ENCODE measurements at places on chromosomes 16 and 17. TPM values are rescaled to one million over a fixed set of nuclear protein-coding genes. Genes with fewer than 3 reads are reported as not detected.

Gene DDX52
- 8.0 TPM for polyA plus RNA-seq

Gene DNAH9
- 0.10 TPM for polyA plus RNA-seq

Gene STX1B
- polyA plus RNA-seq, result 0.07 TPM

Gene MOSMO
- 12.6 TPM for polyA plus RNA-seq

Gene CD300LB
- polyA plus RNA-seq, result 0.25 TPM

Gene KRTAP4-4
- polyA plus RNA-seq, result not detected

Gene KIF2B
- not detected for polyA plus RNA-seq

Gene RGS11
- 36.4 TPM for polyA plus RNA-seq

DNA sequence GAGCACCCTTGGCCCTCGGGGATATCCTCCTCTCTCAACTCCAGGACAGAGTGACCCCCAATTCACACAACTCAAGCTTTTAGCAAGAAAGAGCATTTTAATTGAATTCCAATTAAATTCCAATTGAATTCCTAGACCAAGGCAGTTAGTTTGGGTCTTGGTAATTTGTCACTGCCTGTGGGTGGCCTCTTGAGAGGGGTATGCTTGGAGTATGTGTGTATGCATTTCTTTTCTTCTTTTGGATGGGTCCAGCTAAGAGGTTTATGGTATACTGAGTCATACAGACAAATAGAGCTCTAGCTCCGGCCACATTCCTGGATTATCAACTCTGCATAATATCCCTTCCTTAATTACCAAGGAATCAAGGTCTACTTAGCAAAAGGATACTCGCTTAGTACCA lies 136.7 kb downstream of the PCTP start:
- DNase-seq, result no peak

DNA sequence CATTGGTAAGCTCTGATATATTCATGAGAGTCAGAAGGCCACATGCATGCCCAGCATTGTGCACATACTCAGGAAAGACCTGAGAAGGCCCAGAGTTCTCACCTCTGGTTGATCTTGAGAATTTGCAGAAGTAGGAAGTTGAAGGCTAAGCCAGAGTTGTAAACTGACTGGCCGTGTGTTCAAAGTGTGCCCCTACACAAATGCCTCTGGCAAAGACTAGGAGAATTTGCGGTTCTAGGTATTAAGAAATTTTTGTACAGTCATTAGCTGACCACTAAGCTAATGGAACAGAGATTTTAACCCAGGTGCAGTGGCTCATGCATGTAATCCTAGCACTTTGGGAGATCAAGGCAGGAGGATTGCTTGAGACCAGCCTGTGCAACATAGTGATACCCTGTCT lies 25.0 kb downstream of the FBXL20 start:
- no peak for DNase-seq

DNA sequence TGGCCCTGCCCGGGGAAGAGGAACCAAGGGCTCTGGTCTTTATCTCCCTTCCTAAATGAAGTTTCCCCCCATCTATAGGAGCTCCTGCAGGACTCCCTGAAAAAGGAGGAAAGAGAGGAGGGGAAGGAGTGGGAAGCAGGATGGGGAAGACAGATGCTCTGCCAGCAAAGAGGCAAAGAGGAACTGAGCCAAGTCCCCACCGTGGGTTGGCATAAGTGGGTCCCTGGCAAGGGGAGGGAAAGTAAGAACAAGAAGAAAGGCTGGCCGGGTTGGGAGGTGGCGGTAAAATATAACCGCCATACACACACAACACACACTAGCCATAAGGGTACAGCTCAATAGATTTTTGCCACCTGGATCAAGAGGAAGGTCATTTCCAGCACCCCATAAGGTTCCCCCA lies 6.1 kb upstream of the EIF1 start:
- no peak for DNase-seq

GRCh38 chr16:67541391-67542263 lies 13.0 kb downstream of the RIPOR1 start:
- DNase-seq, result peak; percentile 50

- no peak for DNase-seq
Measured at GRCh38 chr17:10372906-10373305, at the start of gene MYH13. Gene MYH13 (minus strand): TSS chr17:10373006. CDS start chr17:10364530, 8,476 bp downstream.

- DNase-seq, result no peak
Measured at GRCh38 chr16:53121043-53121620, 66.3 kb downstream of the CHD9 start.

DNA sequence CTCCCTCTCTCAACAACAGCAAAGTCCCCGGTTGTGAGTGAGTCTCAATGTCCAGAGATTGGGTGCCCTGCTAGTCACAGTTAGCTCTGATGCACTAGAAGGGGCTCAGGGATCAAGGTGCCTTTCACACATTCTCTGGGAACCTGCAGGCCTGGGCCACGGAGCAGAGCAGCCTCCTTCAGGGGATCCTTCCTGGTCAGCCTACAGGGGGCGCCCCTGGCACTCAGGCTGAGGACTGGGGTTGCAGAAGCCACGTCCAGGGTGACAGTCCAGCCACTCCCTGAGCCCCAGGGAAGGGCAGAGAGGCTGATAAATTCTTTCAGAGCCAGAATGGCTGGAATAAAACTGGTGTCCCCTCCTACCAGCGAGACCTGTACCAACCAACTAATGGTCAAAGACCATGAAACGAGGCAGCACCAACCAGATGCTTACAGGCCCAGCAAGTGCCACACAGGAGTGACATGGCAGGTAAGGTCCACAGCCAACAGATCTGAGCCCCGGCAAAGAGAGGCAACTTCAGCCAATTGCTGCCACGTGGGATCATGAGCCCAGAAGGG lies 43.5 kb downstream of the ST3GAL2 start:
- peak; percentile 76 for DNase-seq

- DNase-seq, result no peak
Measured at GRCh38 chr17:29807520-29808361, 122.3 kb downstream of the SSH2 start.

GRCh38 chr16:81583893-81584631 lies 139.5 kb downstream of the CMIP start:
- no peak for DNase-seq

DNA sequence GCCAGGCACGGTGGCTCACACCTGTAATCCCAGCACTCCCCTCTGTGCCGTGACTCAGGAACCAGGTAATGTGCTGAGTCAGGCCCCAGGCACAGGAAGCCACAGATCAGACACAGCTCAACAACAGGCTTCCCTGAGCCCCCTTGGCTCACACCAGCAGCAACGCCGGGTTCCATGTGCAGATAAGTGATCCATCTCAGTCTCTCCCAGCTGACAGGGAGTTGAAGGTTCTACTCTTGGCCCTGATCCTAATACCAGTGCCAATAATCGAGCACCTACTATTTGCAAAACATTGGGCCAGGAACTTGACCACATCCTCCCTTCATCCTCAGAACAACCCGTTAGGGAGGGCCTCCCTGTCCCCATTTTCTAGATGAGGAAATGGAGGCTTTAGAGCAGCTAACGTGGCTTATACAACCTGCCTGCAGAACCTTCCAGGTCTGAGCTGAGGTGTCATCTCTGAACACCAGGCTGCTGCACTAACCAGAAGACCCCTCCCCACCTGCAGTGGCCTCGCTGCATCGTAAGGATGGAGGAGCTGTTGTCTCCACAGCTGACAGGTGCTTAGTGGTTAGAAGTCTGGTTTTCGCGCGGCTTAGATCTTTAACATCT lies 64.8 kb upstream of the AMZ2 start:
- DNase-seq, result no peak

- DNase-seq, result no peak
Measured at GRCh38 chr17:76519048-76519966, 18.1 kb upstream of the RHBDF2 start.

- DNase-seq, result no peak
Measured at GRCh38 chr16:71781741-71782140, 26.9 kb downstream of the AP1G1 start.

- no peak for DNase-seq
Measured at GRCh38 chr16:17321824-17322223, 148.9 kb downstream of the XYLT1 start.

DNA sequence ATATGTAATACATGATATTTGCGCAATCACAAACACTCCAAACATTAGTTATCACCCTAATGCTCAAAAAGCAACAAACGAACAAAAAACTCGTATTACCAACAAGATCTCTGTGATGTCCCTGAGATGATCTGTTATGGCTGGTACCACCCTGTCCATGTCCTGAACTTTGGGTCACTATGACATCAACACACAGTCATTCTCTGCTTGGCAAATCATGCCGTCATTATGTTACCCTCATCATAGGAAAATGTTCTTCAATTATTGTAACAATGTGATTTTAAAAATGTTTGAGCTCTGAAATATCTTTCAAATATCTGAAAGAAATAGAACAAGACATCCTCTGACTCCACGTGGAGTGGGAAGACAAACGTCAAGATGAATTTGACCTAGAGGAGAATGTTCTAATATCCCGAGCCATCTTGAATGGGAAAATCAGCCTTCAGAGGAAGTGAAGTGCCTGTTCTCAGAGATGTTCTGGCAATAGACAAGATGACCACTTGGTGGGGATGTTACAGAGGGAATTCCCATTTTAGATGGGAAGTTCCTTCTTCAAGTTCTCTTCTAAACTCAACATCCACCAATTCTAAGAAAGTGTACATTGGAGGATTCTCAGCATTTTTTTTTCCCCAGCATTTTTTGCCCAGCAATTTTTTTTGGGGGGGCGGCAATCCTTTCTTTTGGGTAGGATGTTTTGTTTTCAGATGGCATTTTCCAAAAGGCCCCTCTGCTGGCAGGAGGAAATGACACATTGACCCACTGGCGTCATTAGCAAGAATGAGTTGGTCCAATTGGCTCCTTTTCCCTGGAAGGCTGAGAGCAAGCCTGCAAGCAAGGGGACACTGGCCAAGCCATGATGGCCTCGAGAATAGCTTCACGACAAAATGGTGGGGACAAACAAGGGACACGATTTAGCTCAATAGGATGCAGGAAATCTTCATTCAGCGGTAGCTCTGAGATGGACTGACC lies 3.7 kb upstream of the HSD17B2 start:
- DNase-seq, result no peak

DNA sequence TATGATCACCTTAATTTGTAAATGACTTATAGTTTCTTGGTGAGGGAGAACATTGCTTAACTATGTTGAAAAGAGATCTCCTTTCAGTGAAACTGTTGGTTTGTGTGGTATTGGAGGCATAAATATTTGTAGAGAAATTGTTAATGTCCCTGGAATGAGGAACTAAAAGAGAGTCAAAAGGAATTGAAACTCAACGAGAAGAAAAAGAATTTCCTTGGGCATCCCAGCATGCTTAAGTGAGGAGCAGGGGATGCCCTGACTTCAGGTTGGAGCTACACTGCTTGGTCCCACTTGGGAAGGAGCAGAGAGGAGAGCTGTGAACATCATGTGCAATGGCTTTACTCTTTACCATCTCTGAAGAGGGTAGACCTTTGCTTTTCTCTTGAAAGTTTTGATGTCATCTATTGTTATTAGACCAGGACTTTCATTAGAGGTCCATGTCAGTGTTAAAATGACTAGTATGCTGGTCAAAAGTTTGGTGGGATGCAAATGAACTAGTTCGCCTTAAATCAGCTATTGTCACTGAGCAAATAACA lies 21.7 kb downstream of the KRT23 start:
- no peak for DNase-seq

DNA sequence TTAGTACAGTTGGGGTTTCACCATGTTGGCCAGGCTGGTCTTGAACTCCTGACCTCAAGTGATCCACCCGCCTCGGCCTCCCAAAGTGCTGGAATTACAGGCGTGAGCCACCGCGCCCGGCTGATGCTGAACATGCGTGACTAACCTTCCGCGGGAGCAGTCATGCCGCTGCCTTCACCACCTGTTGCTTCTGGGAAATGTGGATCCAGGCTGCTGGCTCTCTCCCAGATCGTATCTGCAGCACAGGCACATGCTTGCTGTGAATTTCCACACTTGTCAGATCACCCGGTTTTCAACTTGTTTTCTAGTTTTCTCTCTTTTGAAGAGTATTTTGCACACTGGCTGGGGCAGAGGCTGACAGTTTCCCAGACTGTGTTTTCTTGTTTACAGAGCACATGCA lies 97.9 kb downstream of the ADCY9 start:
- DNase-seq, result no peak

DNA sequence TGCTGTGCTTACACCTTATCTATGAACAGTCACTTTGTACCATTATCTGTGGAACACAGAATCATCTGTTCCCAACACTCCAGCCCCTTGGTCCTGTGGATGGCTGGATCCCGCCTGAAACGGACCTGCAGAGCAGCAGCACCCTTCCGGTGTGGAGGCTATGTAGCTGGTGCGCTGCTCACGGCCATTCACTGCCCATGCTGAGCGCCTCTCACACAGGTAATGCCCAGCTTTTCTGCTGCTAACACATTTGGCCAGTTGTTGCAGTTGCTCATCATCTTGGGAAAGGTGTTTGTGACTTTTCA lies 11.4 kb upstream of the PLK1 start:
- no peak for DNase-seq

GRCh38 chr17:48261297-48261880 lies 153.8 kb downstream of the SNX11 start:
- DNase-seq, result no peak

DNA sequence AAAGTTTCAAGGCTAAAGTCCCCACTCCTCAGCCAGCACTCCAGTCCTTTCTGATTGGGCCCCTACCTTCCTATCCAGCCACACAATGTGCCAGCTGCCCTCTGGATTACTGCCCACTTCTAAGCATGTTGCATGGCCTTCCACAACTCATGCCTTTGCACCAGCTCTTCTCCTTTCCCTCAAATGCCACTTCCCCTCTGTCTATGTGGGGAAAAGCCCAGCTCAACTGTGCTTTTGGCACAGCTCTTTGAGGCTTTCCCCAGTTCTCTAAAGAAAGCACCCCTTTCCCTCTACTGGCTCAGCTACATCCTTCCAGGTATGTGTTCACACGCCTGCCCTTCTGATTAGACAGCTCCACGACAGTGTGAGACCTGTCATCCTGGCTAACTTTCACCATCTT lies 18.5 kb downstream of the GTF3C1 start:
- DNase-seq, result no peak

GRCh38 chr17:3929181-3929580 lies 12.9 kb upstream of the P2RX1 start:
- DNase-seq, result no peak

Measured in heart right ventricle (tissue), 16 donors.